Amniotic stem cell (primary cell): ENCODE measurements at places on chromosomes 12 and 14.

GRCh38 chr12:991350-992333, 619 bp downstream of the ERC1 start:
- no peak for DNase-seq

DNA sequence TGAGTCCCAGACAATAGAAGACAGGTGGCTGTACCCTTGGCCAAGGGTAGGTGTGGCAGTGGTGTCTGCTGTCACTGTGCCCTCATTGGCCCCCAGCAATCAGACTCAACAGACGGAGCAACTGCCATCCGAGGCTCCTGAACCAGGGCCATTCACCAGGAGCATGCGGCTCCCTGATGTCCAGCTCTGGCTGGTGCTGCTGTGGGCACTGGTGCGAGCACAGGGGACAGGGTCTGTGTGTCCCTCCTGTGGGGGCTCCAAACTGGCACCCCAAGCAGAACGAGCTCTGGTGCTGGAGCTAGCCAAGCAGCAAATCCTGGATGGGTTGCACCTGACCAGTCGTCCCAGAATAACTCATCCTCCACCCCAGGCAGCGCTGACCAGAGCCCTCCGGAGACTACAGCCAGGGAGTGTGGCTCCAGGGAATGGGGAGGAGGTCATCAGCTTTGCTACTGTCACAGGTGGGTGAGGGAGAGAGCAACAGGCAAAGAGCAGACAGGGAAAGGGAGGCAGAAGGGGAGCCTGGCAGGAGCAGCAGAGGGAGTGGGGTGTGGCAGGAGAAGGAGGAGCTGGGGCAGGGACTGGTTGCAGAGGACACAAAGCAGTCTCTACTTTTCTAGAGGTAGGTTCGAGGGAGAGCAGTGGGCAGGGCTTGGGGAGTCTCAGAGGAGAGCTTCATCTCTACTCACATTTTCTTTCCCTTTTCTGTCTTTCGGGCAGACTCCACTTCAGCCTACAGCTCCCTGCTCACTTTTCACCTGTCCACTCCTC, 452 bp downstream of the INHBE start:
- DNase-seq, result no peak

- DNase-seq, result no peak
These were observed 12.2 kb downstream of the SLC48A1 start for GRCh38 chr12:47785036-47785886.

GRCh38 chr12:48030173-48030650, 25.9 kb upstream of the COL2A1 start:
- no peak for DNase-seq

DNA sequence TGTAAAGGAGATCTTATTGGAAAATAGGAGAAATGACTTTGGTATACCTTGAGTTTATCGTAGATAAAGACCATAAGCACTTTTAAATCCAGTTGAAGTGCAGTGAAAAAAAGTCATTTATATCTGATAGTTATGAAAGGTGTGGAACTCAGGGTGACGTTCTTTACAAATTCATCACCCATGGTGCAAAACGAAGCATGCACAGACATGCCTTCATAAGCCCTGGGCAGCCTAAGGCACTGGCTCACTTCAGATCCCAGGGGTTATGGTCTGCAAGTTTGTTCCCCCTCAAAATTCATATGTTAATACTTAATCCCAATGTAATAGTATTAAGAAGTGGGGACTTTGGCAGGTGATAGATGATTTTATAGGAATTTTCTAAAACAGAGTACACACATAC, 1216.4 kb upstream of the USP15 start:
- DNase-seq, result no peak

- DNase-seq, result no peak
These were observed 168.9 kb downstream of the ADGRD1 start for GRCh38 chr12:131122631-131123030.

DNA sequence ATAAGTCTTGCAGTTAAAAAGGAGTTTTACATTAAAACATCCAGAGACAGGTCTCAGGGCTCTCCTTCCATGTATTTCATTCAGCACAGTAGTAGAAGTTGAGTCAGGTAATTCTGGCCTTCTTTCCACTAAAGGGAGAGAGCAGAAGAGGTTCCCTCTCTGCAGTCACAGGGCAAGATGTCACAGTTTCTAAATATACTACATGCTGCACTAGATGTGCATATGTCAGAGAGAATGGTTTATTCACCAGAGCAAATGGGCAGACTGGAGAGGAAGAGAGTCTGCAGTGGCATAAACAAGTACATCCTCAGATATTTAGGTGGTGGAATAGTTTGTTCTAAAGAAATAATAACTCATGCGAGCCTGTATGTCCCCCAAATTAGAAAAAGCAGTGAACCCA, 132.0 kb downstream of the KICS2 start:
- DNase-seq, result no peak

DNA sequence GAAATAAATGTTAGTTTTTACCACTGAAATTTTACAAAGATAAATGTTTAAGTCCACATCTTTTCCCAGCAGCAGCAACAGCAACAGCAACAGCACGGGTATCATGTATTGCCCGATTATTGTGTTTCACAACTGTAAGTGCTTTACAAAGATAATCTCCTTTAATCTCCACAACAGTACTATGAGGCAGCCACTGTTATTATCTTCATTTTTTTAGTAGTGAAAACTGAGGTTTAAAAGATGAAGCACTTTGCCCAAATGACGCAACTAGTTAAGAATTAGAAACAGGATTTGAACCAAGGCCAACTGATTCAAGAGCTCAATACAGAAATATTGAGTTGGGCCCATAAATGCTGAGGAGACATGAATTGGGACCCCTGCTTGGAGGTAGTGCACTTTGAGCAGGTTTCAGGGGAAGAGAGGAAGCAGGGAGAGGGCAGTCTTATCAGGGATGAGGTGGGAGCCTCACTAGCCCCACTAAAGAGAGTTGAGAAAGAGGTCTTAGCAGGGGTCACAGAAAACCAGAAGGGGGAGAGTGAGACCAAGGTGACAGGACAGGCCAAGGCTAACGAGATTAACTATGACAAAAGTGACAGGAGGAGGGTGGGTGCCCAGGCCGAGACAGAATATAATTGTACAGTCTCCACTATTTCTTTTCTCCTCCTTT, 15.3 kb downstream of the KRT2 start:
- no peak for DNase-seq

GRCh38 chr14:83894568-83894967, 1635.4 kb upstream of the FLRT2 start:
- DNase-seq, result no peak

DNA sequence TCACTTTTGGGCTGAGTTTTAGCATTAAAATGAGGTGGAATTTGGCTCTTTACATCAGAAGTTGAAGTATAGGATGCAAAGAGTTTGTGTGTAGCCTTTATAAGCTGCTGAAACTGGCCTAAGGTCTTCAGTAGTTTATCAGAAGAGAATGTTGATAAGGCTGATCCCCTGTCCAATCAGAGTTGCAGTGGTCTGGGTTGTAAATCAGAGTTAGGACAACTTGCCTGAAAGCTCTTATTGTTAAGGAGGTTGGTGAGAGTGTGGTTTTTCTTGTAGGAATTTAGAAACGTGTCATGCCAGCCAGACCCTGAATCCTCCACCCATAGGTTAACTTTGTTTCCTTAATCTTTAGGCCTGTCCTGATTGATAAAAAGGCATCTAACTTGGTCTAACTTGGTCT, 143.5 kb downstream of the ST8SIA1 start:
- no peak for DNase-seq

DNA sequence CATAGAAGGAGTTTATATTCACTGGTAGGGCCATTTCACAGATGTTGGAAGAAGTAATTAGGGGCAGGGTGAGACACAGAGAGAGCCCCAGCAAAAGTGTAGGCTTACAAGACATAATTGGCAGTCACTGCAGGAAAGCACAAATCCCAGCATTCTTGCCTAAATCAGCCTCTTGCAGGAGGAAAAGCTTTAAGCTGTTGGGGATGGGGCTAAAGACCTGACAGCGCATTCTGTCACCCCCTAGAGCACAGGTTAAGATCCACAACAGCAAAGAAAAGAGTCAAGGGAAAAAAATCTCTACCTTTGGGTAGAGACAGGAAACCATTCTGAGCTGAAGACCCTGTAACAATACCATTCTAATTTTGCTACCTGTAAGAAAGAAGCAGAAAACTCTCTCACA, 409.0 kb downstream of the DAD1 start:
- no peak for DNase-seq

DNA sequence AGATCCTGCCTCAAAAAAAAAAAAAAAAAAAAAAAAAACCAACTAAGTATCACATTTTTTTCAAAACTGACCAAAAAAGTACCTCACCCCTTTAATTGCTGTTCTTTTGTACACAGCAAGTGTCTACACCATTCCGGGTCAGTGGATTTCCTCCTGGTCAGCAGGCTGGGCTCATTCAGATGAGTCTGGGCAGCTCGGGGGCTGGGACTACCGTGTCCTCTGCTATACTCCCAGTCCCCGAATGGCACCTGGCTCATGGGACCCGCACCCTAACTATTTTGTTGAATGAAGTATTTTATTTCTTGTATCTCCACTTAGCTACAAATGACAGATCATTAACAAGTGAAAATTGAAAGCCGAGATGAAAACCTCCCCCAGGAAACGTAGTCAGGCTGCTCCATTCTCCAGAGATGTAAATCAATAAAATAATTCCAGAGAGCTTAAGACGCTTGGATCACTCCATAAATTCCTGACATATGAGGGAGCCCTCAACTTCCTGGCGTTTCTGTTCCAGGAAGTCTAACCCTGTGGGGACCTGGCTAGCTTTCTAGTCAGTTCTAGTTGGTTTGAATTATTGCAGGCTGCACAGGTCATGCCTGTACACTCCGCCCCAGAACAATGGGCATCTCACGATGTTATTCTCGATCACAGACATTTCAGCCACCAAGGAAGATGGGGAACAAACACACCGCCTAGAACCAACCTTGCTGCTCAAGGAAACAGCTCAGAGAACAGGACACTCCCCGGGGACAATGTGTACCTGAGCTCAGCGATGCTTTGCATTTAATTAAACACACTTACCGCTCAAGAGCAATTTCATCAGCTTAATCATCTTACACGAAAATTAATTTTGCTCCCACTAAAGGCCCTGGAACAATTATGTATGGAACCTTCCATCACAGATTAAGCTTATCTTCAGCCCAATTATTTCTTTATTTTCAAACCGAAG, 76.3 kb downstream of the RIMBP2 start:
- no peak for DNase-seq

DNA sequence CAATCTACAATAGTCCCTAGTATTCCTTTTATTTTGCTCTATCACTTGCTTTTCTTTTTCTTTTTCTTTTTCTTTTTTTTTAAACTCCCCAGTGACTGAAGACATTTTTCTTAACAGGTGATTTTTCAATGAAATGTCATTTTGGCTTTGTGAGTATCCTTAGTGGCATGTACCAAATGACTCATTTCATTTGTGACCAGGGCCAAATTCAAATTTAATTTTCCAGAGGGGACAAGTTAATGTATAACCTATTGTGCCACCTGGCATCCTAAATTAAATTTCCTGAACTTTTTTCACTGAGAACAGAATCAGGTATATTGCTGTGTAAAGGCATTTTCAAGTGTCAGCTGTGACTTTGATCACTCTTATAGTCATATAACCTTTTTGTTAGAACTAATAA, 39.7 kb upstream of the SYT1 start:
- DNase-seq, result no peak

DNA sequence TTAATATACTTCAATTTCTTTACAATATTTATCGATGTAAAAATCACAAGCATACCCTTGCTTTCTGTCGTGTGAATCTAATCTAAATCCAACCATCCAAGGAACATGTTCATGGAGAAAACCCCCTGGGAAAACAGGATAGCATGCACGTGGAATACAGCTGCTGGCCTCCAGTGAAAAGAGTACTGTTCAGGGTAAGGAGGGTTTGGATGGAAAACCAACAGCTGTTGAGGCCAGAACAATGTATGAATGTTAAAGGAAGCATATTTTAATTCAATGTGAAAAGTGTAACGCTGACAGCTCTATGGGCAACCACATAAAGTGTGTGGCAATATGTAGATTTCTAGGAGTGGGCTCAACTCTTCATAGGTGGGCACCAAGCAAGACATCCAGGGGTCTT, 344.0 kb downstream of the TMEM132D start:
- no peak for DNase-seq

DNA sequence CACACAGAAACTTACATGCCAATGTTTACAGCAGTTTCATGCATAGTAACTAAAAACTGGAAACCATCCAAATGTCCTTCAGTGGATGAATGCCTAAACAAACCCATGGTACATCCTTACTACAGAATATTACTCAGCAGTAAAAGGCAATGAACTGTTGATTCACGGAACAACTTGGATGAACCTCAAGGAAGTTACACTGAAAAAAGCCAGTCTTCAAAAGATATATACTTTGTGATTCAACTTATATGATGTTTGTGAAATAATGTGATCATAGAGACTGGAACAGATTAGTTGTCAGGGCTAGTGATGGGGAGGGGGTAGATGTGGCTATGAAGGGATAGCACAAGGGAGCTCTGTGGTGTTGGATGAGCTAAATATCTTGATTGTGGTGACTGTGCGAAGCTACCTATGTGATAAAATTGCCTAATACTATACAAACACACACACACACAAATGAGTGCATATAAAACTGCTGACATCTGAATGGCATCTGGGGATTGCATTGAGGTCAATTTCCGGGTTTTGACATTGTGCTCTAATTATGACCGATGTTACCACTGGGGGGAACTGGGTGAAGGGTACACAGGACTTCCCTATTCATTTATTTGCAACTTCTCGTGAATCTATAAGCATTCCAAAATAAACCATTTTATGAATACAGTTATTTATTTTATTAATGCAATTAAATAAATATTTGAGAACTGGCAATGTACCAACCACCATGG, 94.3 kb downstream of the RIN3 start:
- DNase-seq, result peak; percentile 41

- peak; percentile 3 for DNase-seq
These were observed 1086.5 kb downstream of the SLC6A15 start for GRCh38 chr12:83826112-83826511.

- no peak for DNase-seq
These were observed 486.1 kb upstream of the TMEM132C start for GRCh38 chr12:127780881-127781280.

DNA sequence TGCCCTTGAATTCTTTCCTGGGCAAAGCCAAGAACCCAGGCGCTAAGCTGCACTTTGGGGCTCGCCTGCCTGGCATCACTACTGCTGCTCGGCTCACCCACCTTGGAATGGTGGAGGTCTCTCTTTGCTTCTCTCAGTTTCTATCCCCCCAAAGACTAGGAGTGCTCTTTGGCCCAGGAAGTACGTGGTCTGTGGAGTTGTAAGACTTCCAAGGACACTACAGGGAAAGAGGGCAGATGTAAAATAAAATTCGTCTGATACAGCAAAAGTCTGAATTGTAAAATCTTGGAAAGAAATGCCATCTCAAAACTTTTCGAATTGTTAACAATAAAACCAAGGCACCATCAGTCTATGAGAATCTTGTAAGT, 52.5 kb upstream of the MAP1LC3B2 start:
- no peak for DNase-seq

DNA sequence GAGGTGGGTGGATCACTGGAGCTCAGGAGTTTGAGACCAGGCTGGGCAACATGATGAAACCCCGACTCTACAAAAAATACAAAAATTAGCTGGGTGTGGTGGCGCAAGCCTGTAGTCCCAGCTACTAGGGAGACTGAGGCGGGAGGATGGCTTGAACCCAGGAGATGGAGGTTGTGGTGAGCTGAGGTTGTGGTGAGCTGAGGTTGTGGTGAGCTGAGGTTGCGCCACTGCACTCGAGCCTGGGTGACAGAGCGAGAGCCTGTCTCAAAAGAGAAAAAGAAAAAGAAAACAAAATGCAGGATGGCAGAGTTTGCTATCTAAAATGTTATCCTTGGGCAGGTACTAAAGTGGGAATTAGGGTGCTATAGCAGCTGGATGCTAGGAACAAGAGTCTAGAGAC, 10.8 kb upstream of the GPRC5A start:
- DNase-seq, result no peak
